ENCODE measurements at places on chromosomes 5 and 9.

- DNase-seq = no peak
Measured at GRCh38 chr5:1544294-1544961, 20.7 kb upstream of the LPCAT1 start.

- DNase-seq = no peak
Measured at GRCh38 chr5:54387659-54388232, 67.8 kb upstream of the HSPB3 start.

GRCh38 chr5:65157906-65158603 lies 323.7 kb downstream of the ADAMTS6 start:
- no peak for DNase-seq

GRCh38 chr5:56349461-56349860 lies 116.3 kb upstream of the ANKRD55 start:
- no peak for DNase-seq

DNA sequence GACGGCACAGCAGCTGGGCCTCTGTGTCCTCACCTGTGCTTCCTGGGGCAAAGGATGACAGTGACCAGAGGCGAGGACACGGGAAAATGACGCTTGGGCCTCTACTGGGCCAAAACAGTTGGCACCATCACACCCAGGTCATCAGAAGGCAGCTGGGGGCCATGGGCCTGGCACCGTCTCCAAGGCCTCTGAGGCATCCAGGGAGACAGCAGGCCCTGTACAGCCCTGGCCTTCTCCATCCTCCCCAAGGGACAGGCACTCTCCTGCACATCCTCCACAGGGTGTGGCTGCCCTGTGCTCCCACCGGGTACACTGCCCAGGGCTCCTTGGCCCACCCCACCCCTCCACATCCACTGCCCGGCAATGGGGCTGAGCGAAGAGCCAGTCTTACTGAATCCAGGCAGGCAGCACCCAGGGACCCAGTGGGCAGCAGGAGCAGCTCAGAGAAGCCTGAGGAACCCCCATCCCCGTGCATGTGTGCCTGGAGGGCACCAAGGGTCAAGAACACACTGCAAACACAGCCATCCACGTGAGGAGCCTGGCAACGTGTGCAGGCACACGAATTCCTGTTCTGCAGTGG lies 4.0 kb downstream of the LPCAT1 start:
- no peak for DNase-seq

DNA sequence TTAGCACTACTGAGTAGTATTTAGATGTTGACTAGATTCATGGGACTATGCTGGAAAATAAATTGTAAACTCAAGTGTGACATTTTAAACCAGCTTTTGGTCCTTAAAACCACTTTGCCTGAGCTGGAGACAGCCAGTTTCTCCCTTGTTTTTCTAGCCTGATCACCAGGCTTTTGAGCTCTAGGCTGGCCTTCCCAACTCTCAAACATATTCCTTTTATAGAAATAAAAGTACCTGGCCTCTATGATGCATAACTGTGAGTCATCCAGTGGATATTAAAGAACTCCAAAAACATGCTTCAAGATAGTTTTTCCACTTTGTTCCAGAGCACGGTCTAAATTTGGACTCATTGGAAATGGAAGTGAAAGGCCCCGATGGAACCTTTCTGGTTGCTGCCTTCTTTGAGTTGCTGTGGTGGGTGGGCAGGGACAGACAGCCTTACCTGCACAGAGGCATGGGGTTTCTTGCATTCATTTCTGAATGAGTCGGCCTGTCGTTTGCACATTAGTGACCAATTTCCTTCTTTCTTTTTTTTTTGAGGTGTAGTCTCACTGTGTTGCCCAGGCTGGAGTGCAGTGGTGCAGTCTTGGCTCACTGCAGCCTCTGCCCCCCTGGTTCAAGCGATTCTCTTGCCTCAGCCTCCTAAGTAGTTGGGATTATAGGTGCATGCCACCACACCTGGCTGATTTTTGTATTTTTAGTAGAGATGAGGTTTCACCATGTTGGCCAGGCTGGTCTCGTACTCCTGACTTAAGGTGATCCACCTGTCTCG lies 43.1 kb downstream of the TRIO start:
- no peak for DNase-seq

DNA sequence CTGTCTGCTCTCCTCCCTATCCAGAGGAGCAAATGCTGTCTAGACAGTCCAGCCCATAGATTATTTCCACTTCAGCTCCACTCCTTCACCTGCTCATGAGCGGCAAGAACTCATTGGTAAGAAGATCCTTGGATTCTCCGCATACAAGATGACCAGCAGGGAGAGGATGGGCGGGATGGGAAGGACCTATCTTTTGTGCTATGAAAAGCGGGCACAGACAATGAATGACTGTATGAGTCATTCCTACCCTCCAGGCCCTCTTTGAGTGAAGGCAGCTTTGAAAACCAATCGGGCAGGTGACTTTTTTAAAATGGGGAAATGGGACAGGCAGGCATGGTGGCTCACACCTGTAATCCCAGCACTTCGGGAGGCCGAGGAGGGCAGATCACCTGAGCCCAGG lies 49.4 kb downstream of the SMIM23 start:
- no peak for DNase-seq

DNA sequence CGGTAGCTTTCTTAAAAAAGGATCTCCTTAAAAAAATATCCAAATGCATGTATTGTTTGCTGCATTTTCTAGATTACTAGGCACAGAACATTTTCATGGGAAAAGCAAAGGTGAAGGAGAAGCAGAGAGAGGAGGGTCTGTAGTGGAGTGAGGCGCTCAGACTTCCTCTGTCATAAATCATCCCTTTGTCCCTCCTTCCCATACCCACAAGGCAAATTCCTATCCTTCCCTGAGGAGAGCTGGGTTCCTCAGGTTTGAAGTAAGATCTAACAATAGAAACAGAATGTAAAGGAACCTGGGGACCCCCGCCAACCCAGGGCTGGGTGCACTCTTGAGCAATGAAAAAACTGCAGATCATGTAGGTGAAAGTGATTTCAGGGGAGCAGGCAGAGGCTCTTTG lies 149.2 kb upstream of the ANKH start:
- no peak for DNase-seq

DNA sequence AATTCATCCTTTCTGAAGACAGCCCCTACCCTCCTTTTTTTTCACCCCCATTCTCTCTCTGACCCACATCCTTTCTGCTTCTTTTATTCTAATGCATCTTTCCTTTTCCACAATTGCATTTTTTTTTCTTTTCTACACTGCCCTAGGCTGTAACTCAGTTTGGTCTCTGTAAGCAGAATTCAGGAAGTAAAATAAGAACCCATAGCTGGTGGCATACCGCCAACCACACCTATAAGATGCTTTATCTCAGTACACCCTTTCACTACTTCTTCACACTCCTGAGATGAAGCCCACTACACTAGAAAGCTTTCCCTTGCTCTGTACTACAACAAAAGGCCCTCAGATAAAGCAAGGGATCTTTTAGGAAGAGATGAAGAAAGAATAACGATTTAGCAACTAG lies 16.1 kb upstream of the TSSK1B start:
- DNase-seq = no peak

- DNase-seq = no peak
Measured at GRCh38 chr9:6183227-6183551, 32.4 kb upstream of the IL33 start.

DNA sequence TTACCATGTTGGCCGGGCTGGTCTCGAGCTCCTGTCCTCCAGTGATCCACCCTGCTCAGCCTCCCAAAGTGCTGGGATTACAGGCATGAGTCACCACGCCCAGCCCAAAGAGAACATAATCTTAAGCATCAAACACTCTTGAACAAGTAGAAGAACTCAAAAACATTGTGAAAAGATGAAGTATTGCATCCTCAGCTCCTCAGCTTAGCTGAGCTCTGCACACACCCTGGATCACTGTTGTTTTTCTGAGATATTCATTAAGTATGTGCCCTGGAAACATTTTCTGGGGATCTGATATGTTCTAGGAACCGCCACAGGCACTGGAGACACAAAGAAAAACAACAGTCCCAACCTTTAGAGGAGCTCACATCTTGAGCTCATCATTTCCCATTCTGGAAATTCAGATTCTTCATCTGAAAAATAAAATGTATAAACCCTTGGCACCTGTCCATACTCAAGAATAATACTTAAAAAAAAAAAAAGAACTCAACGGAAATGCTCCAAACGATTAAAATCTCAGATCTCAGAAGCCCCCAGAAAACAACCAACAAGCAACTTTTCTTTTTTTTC lies 62.2 kb upstream of the ZNF462 start:
- DNase-seq = no peak

GRCh38 chr5:29089591-29090130 lies 2051.3 kb upstream of the CDH9 start:
- no peak for DNase-seq

DNA sequence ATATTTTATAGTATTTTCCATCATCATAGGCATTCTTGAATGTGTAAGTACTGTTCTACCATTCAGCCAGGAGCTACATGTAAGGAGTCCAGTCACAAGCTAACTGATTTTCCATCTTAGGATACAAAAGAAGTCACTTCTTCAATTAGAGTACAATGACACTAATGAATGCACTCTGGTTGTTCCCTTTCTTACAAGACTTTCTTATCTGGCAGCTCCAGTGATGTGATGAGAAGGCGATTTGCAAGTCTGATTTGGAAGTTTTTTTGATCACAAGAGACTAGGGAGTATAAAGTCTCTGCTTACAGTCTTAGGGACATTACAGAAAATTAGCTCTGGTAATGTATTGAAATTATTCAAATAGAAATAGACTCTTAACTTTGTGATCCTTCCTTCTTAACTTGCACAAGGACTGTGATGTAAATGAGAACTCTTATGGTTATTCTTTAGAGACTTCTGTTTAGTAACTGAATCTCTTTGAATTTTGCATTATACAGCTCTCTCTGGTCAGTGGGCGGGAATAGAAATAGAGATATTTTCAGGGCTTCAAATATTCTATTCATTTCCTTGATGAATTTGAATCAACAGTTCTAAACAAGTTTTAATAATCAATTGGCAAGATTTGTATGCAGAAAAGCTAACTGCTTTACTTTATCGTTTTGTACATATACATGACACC lies 130.4 kb upstream of the CDH6 start:
- DNase-seq = no peak

DNA sequence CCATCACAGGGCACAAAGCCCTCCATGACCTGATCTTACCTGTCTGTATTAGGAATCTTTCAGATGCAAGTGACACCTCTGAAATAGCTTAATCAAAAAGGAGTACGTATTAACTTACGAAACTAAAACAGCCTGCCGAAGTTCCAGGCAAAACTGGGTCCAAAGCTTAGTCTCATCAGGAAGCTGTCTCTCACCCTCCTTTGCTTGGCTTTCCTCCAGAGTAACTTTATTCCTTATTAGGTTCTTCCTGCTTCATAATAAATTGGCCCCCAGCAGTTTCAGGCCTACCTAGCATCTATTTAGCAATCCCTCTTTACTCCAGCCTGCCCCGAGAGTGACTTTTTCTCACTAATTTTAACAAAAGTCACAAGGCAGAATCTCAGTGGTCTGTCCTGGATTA lies 58.4 kb upstream of the STK32A start:
- no peak for DNase-seq

DNA sequence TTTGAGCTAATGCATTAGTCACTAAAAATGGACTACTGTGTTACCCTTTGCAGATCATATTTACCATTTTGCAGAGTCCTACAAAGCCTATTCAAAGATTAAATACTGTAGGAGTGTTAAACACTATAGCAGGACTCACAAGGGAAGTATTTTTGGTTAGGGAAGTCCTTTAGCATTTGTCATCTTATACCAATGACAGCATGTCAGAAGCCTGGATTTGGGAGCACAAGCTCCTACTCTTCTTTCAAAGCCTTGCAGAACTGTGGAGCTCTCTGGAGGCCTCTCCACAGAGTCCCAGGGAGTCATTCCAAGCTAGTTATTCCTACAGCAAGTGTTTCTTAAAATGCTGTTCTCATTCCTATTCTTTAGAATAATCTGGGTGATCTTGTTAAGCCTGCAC lies 288.8 kb downstream of the PIK3R1 start:
- DNase-seq = no peak

DNA sequence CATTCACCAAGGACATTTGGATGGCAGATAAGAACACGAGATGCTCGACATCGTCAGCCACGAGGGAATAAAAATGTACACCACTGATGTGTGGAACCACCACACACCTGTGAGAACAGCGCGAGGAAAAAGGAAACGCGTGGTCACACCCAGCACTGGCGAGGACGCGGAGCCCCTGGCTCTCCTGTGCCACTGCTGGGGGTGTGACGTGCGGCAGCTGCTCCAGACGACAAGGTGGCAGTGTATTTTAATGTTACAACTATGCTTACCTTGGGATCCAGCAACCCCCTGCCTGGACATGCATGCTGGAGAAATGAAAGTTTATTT lies 13.6 kb upstream of the CEP72 start:
- no peak for DNase-seq

GRCh38 chr5:35149041-35149440 lies 81.2 kb downstream of the PRLR start:
- DNase-seq = no peak

- DNase-seq = no peak
Measured at GRCh38 chr5:114988096-114988495, 181.6 kb downstream of the TRIM36 start.

- DNase-seq = no peak
Measured at GRCh38 chr5:140321796-140322195, 18.9 kb upstream of the PFDN1 start.

- peak; percentile 76 for DNase-seq
Measured at GRCh38 chr5:38556599-38557307, at the start of gene LIFR. LIFR (minus strand) TSS chr5:38556646; CDS start chr5:38530647, 25,999 bp downstream.

- DNase-seq = no peak
Measured at GRCh38 chr5:1038417-1039209, 30.0 kb downstream of the NKD2 start.

GRCh38 chr9:36864491-36865410 lies 169.3 kb downstream of the PAX5 start:
- no peak for DNase-seq

DNA sequence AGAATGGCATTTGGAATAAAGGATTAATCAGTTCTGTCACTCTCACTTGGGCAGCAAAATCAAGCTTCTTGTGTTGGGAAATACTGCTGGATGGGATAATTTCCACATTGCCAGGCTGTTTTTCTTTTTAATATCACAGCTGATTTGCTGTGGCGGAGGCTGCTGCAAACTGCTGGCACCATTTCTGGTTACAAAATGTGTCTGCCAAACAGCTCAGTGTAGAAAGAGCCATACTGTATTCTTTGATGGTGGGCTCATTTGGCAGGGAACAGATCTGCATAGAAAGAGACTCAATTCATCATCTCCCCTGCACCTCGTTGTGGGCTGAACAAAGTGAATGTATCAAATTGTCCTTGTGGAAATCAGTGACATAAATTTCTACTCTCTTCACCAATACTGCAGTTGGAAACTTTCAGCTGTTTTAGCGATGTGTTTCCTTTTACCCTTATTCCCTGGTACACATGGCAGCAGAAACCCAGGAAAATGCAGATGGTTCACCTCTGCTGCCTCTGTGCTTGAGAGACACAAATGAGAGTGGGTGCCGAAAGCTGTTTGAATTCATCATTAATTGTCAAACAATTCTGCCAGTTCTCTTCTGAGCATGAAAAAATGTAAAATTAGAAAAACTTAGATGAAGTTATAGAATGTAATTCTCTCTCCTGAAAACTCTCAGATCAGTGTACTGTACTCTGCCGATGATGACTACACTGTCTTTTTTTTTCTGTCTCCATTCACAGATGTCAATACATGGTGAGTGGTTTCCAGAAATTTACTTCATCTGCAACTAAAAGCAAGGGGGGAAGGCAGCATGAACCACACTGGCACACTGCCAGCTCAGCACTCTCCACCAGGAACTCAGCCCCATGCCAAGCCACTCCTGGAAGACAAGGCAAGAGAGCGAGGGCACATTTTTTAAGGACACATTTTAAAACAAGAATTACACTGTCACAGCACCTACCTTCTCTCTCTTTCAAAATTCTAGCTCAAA lies 75.0 kb downstream of the HMHB1 start:
- peak; percentile 55 for DNase-seq

- no peak for DNase-seq
Measured at GRCh38 chr5:67178085-67178484, 18.5 kb downstream of the CD180 start.

- no peak for DNase-seq
Measured at GRCh38 chr9:3575821-3576220, 50.0 kb upstream of the RFX3 start.
